ENCODE measurements at places on chromosomes 6 and 20.
A peak's percentile ranks its signal among the peaks of the same experiment; 100 is the strongest.

DNA sequence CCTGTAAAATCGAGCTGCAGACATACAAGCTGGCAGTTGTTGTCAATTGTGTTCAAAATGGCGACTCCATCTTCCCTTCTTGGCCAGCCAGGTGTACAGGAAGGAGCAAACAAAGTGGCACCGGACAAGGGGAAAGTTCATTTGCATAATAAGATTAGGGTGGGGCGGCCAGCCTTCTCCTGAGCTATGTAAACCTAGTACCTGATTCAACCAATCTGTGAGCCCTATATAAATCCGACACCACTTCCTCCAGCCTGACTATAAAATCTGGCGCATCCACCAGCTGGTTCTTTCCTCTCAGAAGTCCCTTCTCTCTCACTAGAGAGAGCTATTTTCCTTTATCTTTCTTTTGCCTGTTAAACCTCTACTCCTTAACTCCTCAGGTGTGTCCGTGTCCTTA lies 8.1 kb upstream of the HBS1L start:
- DNase-seq = no peak

GRCh38 chr6:131400054-131400778 lies 172.8 kb upstream of the ARG1 start:
- DNase-seq = no peak

- no peak for DNase-seq
Observed at GRCh38 chr20:11315525-11315924, 602.2 kb upstream of the BTBD3 start.

GRCh38 chr6:111603040-111603439 lies 2.6 kb downstream of the TRAF3IP2 start:
- DNase-seq = no peak

- DNase-seq = no peak
Observed at GRCh38 chr20:5859608-5860007, 90.7 kb downstream of the TRMT6 start.

GRCh38 chr6:37381579-37381978 lies 27.8 kb downstream of the RNF8 start:
- peak; percentile 1 for DNase-seq

- no peak for DNase-seq
Observed at GRCh38 chr6:134821928-134822864, 127.7 kb downstream of the ALDH8A1 start.

DNA sequence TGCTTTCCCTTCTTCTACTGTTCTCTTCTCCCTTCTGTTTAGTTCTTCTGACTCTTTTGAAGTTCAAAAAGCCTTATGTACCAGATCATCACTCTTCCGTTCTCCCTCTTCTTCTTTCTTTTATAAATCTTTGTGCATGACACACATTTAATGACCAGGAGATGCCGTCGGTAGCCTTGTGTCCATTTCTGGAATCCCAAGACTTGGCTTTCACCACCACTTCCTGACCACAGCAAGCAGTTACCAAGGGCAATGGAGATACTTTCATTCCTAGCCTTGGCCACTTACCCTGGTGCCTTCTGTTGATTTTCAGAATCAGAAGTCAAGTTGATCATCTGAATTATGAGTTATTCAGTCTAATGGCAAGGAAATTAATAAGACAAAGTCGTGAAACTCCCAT lies 268.5 kb upstream of the QKI start:
- DNase-seq = no peak

GRCh38 chr6:2632976-2633584 lies 117.6 kb downstream of the MYLK4 start:
- DNase-seq = no peak

- DNase-seq = no peak
Observed at GRCh38 chr20:1825507-1825906, 69.7 kb upstream of the SIRPA start.

- DNase-seq = no peak
Observed at GRCh38 chr6:45574014-45574461, 196.3 kb upstream of the SUPT3H start.
